ENCODE measurements at places on chromosomes 3 and 15. TPM values are rescaled to one million over a fixed set of nuclear protein-coding genes. Genes with fewer than 3 reads are reported as not detected.
A peak's percentile ranks its signal among the peaks of the same experiment; 100 is the strongest.

GRCh38 chr3:27749643-27750042, 27.5 kb upstream of the EOMES start:
- DNase-seq: no peak
- no peaks in the 10 kb centered on the region for H3K36me3 ChIP-seq
- no peak overlapping the region for H3K27ac ChIP-seq
- no peaks in the 10 kb centered on the region for H3K4me1 ChIP-seq
- H3K4me3 ChIP-seq: no peak overlapping the region

GRCh38 chr15:60519218-60519617, 40.3 kb upstream of the ICE2 start:
- H3K36me3 ChIP-seq: peaks cover 2% of the 10 kb centered on the region
- no peak for DNase-seq
- no peak overlapping the region for H3K4me3 ChIP-seq
- no peak overlapping the region for H3K27ac ChIP-seq

DNA sequence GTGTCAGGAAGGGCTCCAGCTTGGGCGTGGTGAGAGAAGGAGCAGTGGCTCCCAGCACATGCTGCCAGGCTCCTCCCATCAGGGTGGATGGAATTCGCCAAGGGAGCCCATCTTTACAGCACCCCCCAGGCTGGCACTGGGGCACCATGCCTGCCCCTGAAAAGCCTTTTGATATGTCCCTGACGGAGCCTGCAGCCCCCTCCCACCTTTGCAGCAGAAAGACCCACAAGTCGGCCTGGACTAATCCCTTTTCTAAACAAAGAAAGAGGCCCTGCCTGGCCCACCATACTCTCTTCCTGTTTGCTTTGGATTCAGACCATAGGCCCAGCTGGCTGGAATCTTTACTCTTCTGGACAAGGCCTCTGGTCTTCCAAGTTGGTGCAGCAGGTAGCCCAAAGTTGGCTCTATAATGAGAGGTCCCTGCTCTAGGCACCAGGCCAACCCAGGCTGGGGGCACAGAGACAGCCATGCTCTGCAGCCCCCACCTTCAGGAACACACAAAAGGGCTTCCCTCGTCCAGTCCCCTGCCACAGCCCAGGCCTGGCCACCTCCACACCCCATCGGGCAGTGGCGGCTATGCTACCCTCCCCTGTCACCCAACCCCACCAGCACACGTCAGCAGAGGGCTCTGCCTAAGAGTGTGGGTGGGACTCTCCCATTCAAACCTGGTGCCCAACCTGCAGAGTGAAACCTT, 5.4 kb downstream of the ANPEP start:
- H3K27ac ChIP-seq: no peak overlapping the region
- no peak for DNase-seq
- peaks cover 16% of the 10 kb centered on the region for H3K27me3 ChIP-seq
- H3K4me1 ChIP-seq: peaks cover 14% of the 10 kb centered on the region

- H3K4me1 ChIP-seq: peaks cover 3% of the 10 kb centered on the region
- peak overlapping the region; percentile 2 for H3K27ac ChIP-seq
- H3K4me3 ChIP-seq: no peak overlapping the region
- no peaks in the 10 kb centered on the region for H3K36me3 ChIP-seq
- H3K27me3 ChIP-seq: no peaks in the 10 kb centered on the region
- no peak for DNase-seq
Observed at GRCh38 chr3:18499301-18499700, 74.2 kb upstream of the SATB1 start.

DNA sequence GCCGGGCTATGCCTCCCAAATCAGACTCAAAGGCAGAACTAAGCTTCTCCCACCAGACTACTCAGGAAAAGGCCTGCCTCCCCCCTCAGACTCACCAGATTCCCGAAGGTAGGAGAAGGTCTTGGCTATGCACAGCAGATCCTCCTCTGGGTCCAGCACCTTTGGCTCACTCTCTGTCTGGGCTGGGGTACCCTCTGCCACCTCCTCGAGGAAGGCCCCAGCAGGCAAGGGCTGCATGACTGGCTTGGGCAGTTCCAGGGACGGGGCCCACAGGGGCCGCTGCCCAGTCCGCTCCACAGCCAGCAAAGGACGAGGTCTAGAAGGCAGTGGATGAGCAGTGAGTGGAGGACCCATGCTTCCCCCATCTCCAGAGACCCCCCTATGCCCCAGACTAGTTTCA, 3.3 kb downstream of the CISH start:
- no peak overlapping the region for H3K4me3 ChIP-seq
- H3K36me3 ChIP-seq: peaks cover 3% of the 10 kb centered on the region
- peaks cover 10% of the 10 kb centered on the region for H3K27me3 ChIP-seq
- peaks cover 21% of the 10 kb centered on the region for H3K4me1 ChIP-seq
- no peak overlapping the region for H3K27ac ChIP-seq

The ARIH1 gene
- 202 TPM for total RNA-seq

- DNase-seq: no peak
- no peaks in the 10 kb centered on the region for H3K36me3 ChIP-seq
- no peak overlapping the region for H3K27ac ChIP-seq
- no peak overlapping the region for H3K4me3 ChIP-seq
- H3K4me1 ChIP-seq: no peaks in the 10 kb centered on the region
- H3K27me3 ChIP-seq: no peaks in the 10 kb centered on the region
Observed at GRCh38 chr3:79848876-79849275, 81.1 kb upstream of the ROBO1 start.

DNA sequence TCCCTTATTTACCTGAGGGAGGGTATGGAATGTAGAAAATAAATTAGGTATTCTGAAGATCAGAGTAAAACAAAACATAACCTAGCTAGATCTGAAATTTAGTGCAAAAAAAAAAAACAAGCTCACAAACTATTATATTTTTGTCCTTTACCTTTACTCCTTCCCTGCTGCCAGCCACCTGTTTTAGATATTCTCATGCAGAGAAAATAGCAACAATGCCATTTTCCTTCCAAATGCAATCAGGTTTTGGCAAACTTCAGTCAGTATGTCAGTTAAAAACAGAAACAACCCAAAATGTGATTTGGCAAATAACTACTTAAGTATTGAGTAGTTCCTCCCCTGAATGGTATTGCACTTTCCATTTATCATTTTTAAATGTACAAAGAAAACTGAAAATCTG, 35.8 kb downstream of the PEAK1 start:
- H3K27me3 ChIP-seq: no peaks in the 10 kb centered on the region
- H3K4me1 ChIP-seq: peaks cover 13% of the 10 kb centered on the region
- H3K36me3 ChIP-seq: no peaks in the 10 kb centered on the region

The AAGAB gene
- total RNA-seq: 60.5 TPM

DNA sequence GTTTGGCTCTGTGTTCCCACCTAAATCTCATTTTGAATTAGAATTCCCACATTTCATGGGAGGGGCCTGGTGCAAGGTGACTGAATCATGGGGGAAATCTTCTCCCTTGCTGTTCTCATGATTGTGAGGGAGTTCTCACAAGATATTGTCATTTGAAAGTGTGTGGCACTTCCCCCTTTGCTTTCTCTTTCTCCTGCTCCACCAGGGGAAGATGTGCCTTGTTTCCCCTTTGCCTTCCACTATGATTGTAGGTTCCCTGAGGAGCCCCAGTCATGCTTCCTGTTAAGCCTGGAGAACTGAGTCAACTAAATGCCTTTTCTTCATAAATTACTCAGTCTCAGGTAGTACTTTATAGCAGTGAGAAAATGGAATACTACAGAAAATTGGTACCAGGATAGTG, 157.2 kb upstream of the TPRG1 start:
- peaks cover 2% of the 10 kb centered on the region for H3K36me3 ChIP-seq
- no peaks in the 10 kb centered on the region for H3K4me1 ChIP-seq
- no peaks in the 10 kb centered on the region for H3K27me3 ChIP-seq
- DNase-seq: no peak
- H3K4me3 ChIP-seq: no peak overlapping the region

The HESX1 gene
- 0.96 TPM for total RNA-seq

- no peak overlapping the region for H3K4me3 ChIP-seq
- H3K27ac ChIP-seq: no peak overlapping the region
- H3K27me3 ChIP-seq: peaks cover 89% of the 10 kb centered on the region
- peaks cover 10% of the 10 kb centered on the region for H3K4me1 ChIP-seq
Observed at GRCh38 chr15:79089331-79089889, 1.2 kb downstream of the RASGRF1 start.
